Panc1 (cell line): ENCODE measurements at places on chromosomes 7 and 10. TPM values are rescaled to one million over a fixed set of nuclear protein-coding genes. Genes with fewer than 3 reads are reported as not detected.

DNA sequence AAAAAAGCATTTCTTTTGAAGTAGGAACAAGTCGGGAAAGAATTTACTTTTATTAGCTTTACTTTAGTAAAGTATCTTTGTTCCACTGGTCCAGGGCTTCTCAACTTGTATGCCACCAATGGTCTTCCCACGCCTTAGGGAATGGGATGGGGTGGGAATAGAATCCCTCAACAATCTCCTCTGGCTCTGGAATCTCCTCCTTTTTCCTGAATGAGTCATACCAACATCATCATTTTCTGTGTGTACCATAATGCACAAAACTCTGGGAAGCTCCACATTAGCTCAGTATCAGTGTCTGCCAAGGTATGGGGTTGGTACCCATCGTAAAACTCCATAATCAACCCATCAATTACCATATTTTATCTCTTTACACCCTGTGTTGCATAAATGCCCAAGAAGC is 159.4 kb upstream of the BMPER start:
- H3K4me3 ChIP-seq: no peak overlapping the region
- no peaks in the 10 kb centered on the region for H3K36me3 ChIP-seq
- no peaks in the 10 kb centered on the region for H3K4me1 ChIP-seq
- DNase-seq: no peak

GRCh38 chr7:15306296-15306695 is 255.5 kb downstream of the AGMO start:
- H3K27ac ChIP-seq: no peak overlapping the region
- DNase-seq: no peak
- no peaks in the 10 kb centered on the region for H3K36me3 ChIP-seq
- H3K4me3 ChIP-seq: no peak overlapping the region
- H3K4me1 ChIP-seq: no peaks in the 10 kb centered on the region

DNA sequence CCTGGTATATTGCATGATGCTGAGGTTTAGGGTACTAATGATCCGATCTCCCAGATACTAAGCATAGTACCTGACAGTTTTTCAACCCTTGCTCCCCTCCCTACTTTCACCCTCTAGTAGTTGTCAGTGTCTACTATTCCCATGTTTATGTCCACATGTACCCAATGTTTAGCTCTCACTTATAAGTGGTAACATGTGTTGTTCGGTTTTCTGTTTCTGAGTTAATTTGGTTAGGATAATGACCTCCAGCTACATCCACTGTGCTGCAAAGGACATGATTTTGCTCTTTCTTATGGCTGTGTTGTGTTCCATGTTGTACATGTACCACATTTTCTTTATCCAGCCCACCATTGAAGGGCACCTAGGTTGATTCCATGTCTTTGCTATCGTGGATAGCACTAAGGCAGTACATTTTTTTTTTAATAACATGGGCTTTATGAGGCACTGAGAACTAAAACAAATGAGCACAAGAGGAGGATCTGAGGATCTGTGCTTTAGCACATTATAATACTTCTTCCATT is 28.1 kb downstream of the ITGB8 start:
- no peaks in the 10 kb centered on the region for H3K4me1 ChIP-seq
- DNase-seq: no peak
- H3K36me3 ChIP-seq: no peaks in the 10 kb centered on the region
- no peak overlapping the region for H3K27ac ChIP-seq
- H3K27me3 ChIP-seq: no peaks in the 10 kb centered on the region
- H3K4me3 ChIP-seq: no peak overlapping the region

DNA sequence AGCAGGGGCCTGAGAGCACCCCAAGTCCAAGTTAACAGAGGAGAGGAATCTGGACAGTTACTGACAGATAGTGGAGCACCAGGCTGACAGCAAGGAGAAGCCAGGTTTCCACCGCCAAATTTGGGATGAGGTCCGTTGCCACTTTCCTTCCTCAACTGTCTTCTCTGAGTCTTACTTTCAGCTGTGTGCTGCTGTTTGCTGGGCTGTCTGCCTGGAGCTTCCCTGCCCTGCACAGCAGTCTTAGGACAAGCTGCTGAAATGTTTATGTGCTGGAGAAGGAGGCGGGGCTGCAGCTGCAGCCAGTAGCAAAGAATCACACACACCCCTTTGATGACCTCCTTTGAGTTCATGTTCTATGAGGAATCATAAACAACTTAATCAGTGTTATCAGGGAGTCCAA is 17.4 kb upstream of the CYP3A7 start:
- H3K27me3 ChIP-seq: peaks cover 7% of the 10 kb centered on the region
- no peak overlapping the region for H3K27ac ChIP-seq
- H3K36me3 ChIP-seq: no peaks in the 10 kb centered on the region
- no peaks in the 10 kb centered on the region for H3K4me1 ChIP-seq

GRCh38 chr7:100219271-100219737 is 445 bp upstream of the PVRIG start:
- H3K4me1 ChIP-seq: no peaks in the 10 kb centered on the region
- no peaks in the 10 kb centered on the region for H3K36me3 ChIP-seq
- H3K4me3 ChIP-seq: no peak overlapping the region
- no peaks in the 10 kb centered on the region for H3K27me3 ChIP-seq
- no peak for DNase-seq

- no peaks in the 10 kb centered on the region for H3K4me1 ChIP-seq
- H3K36me3 ChIP-seq: no peaks in the 10 kb centered on the region
- no peak overlapping the region for H3K4me3 ChIP-seq
- H3K27me3 ChIP-seq: no peaks in the 10 kb centered on the region
Measured at GRCh38 chr7:131606346-131607290, 50.2 kb upstream of the PODXL start.

DNA sequence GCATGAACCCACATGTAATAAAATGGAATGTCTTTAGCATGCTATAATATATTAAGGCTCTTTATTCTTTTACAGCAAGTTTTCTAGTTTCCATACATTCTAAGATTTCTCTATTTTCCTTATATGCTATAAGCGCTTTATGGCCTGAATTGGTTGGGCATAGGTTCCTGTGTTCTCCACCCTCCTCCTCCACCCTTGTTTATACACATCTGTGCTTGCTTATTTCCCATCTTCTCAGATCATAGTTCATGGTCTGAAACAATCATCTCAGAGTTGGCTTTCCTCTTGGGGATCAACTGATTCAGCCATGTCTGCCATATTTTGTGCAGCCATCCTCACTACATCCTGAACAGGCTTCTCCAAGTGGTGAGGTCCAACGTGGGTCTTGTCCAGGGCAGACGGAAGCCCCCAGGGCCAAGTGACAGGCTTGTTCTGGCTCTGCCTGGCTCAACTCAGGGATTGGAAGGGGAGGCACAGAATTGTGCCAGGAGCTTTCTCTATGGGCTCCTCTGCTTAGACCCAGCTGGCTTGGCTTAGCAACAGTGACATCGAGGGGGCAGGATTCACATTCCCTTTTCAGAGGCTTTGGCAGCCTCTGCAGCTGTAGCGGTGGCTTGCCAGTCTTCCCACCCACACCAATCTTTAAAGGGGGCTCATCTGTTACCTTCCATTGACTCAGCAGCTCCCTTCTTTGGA is 327.3 kb downstream of the PTEN start:
- H3K27me3 ChIP-seq: peaks cover 2% of the 10 kb centered on the region; the same call in 1 of the 2 replicates
- DNase-seq: no peak
- no peaks in the 10 kb centered on the region for H3K4me1 ChIP-seq
- H3K27ac ChIP-seq: no peak overlapping the region
- no peak overlapping the region for H3K4me3 ChIP-seq
- no peaks in the 10 kb centered on the region for H3K36me3 ChIP-seq

Gene VSTM2A
- total RNA-seq: not detected

- H3K27me3 ChIP-seq: no peaks in the 10 kb centered on the region
- no peak overlapping the region for H3K4me3 ChIP-seq
- no peak for DNase-seq
- peak overlapping the region; percentile 76; the same call in 1 of the 2 replicates for H3K27ac ChIP-seq
- H3K36me3 ChIP-seq: no peaks in the 10 kb centered on the region
Measured at GRCh38 chr7:47704936-47705335, 123.0 kb upstream of the TNS3 start.

Gene HTR7
- total RNA-seq: 0.33 TPM

Gene ZNF117
- total RNA-seq: 8.0 TPM

Gene RNF32
- total RNA-seq: 3.5 TPM

DNA sequence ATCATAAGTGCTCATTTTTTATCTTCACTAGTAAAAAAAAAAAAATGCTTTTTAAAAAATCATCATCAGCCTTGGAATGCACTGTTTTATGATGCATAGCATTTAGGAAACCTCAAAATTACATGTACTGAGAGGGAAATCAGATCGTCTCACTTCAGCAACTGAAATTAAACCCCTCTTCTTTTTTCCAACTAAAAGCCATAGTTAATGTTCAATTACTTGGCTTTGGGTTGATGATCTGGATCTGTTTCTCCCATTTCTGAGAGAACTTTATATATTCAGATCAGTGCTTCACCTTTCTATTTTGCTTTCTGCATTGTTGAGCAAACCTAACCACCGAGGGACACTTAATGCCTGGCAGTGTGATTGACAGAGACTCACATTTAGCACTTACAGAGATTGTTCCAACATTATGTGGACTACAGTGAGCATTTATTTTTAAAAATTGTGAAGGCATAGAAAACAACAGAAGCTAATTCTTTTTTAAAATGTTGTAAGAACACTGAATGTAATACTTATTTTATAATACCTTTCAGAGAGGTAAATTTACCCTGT is 678.4 kb downstream of the PHTF2 start:
- no peaks in the 10 kb centered on the region; the same call in 1 of the 2 replicates for H3K27me3 ChIP-seq
- no peaks in the 10 kb centered on the region for H3K4me1 ChIP-seq
- H3K27ac ChIP-seq: no peak overlapping the region
- H3K4me3 ChIP-seq: no peak overlapping the region
- DNase-seq: no peak
- H3K36me3 ChIP-seq: no peaks in the 10 kb centered on the region

GRCh38 chr10:35874311-35875015 is 232.4 kb upstream of the FZD8 start:
- H3K36me3 ChIP-seq: no peaks in the 10 kb centered on the region
- H3K4me1 ChIP-seq: no peaks in the 10 kb centered on the region
- H3K4me3 ChIP-seq: no peak overlapping the region

DNA sequence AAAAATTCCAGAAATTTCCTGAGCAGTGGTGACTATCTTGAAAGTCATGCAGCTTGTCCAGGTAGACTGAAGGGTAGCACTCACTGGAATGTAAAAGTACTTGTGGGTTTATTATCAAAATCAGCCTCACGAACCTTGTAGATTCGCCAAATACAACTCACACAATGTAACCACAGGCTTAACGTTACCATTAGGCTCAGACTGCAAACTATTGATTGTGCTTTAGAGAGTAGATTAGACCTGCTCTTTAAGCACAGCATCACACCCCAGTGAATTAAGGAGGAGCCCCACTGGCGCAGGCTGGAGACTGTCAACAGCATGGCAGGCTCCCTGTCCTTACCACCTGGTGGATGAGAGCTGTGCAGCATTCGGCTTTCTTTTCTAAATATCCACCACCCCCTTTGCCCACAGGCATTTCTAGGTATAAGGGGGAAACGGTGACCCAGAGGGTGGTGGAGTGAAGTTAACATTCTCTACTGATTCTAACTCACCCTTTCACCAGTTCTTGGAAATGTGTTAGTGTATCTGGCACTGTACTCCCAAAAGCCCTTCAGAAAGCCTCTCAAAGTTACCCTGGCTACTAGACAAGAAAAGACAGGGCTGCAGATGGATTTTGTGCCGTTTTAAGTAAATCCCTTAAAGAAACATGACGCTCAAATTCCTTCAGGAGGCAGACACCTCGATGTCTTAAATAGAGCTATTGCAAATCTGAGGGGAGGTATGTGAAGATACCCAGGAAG is 56.6 kb downstream of the GSDME start:
- no peaks in the 10 kb centered on the region for H3K27me3 ChIP-seq
- no peaks in the 10 kb centered on the region for H3K36me3 ChIP-seq
- H3K4me1 ChIP-seq: no peaks in the 10 kb centered on the region
- no peak overlapping the region for H3K27ac ChIP-seq
- no peak overlapping the region for H3K4me3 ChIP-seq
- no peak for DNase-seq

- H3K36me3 ChIP-seq: no peaks in the 10 kb centered on the region
- no peak for DNase-seq
- H3K27ac ChIP-seq: no peak overlapping the region
- H3K4me3 ChIP-seq: no peak overlapping the region
Measured at GRCh38 chr10:80464557-80465450, 10.7 kb downstream of the TSPAN14 start.

DNA sequence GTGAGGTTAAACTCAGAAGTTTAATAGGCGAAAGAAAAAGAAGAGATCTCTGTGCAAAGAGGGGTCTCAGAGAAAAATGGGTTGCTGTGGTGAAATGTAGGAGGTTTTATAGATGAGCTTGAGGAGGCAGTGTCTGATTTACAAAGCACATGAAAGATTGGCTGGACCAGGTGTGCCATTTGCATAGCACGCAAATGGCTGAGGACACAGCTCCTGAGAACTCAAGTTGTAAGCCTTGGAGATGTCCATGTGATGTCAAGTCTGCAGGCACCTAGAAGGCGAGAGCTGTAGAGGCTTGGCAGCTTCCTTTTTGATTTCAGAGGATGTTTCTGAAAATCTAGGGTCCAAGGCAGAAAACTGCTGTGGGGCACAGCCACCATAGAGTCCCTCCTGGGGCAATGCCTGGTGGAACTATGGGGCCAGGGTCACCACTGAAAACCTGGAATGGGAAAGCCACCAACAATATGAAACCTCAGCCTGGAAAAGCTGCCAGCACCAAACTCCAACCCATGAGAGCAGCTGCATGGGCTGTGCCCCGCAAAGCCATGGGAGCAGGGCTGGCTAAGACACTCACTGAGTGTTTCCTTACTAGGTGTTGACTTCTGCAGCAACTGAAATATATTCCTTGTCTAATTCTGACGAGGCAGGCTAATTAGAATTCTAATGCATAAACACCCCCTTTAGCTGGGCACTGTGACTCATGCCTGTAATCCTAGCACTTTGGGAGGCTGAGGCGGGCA is 96.9 kb upstream of the TNS3 start:
- H3K4me3 ChIP-seq: no peak overlapping the region
- peak overlapping the region; percentile 76 for H3K27ac ChIP-seq
- H3K36me3 ChIP-seq: no peaks in the 10 kb centered on the region
- peaks cover 31% of the 10 kb centered on the region for H3K4me1 ChIP-seq

DNA sequence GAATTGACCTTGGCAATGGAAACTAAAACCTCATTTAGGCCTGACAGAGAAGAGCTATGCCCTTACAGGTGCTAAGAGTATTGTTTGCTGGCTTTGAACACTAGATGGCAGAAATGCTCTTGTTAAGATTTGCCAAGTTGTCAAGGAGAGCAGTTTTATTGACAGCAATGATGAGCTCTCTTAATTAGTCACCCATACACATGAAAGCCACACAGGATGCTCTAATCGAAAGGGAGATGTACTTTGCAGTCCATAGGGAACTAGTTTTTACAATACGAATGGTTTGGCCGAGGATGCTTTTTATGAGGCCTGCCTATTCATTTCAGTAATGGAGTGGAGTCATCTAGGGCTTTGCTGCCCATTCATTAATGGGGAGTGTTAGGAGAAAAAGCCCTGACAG is 45.4 kb upstream of the MBL2 start:
- H3K27me3 ChIP-seq: no peaks in the 10 kb centered on the region
- no peaks in the 10 kb centered on the region for H3K36me3 ChIP-seq
- no peaks in the 10 kb centered on the region for H3K4me1 ChIP-seq
- H3K27ac ChIP-seq: no peak overlapping the region
- DNase-seq: peak; percentile 18
